ENCODE measurements at places on chromosomes 7 and 10. TPM values are rescaled to one million over a fixed set of nuclear protein-coding genes. Genes with fewer than 3 reads are reported as not detected.
A peak's percentile ranks its signal among the peaks of the same experiment; 100 is the strongest.

MRC1 gene
- 0.37 TPM for total RNA-seq

GRCh38 chr7:130954918-130955564 is 221.0 kb upstream of the KLF14 start:
- no peak for DNase-seq

DNA sequence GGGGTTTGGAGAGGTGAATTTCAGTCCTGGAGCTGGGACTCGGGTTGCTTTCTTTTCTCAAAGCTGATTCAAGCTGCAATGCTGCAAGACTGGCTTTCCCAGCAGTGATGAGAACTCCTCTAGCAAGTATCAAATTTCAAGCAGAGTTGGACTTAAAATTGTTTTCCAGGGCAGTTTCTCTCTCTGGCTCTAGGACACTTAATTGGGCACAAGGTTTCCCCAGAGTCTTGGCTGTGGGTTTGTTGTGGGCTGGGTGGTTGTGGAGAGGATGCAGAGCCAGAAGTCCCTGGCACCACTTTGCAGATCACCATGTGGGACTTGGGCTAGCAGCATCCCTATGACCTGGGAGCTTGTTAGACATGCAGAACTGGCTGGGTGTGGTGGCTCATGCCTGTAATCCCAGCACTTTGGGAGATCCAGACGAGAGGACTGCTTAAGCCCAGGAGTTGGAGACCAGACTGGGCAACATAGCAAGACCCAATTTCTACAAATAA is 16.8 kb downstream of the AKR1B15 start:
- DNase-seq, result no peak

GRCh38 chr7:44279286-44279685 is 46.1 kb downstream of the CAMK2B start:
- no peak for DNase-seq

NKX1-2 gene
- total RNA-seq, result 3.4 TPM

GRCh38 chr10:33388785-33389184 is 54.3 kb upstream of the NRP1 start:
- no peak for DNase-seq

ADK gene
- total RNA-seq, result 55.0 TPM

DNA sequence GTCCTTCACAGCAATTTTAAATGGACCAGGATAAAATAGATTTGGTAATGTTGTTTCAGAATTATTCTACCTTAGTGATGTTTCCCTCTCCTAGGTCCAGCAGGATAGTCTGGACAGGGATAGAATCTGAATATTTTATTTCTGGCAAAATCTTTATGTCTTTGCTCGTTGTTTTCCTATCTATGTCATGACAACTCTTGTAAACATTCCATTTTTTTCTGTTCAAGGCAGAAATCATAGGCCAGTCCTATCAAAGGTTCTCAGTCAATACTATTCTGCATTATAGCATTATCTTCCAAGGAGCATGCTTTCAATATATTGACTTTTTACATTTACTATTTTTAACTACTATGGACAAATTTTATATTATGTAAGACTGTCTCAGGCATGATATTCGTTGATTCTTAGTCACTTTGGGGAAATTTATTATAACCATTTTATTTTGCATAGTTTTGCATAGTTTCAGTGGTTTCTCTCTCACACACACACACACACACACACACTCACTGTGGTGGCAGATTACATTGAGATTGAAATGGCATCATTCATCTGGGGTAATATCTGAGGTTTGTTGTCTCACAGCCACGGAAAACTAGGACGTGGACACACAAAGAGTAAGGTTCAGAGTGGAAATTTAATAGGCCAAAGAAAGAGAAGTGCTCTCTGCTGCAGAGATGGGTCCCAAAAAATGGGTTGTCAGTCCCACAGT is 17.2 kb downstream of the TAS2R60 start:
- DNase-seq, result no peak

DNA sequence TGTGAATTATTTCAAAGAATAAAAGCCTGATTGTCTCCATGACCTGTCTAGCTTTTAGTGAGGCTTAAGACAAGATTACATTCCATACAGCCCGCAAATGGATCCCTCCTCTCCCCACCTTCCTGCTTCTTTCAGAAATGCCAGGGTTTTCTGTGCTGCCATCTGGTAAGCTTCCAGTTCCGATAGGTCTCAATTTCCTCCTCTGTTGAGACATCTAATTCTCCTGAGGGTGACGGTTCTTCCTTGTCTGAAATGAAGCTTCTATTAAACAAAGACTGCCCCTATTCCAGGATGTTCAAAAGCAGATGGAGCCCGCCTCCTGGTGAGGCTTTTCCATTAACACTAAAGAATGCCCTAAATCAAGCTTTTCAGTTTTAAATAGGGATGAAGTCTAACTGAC is 295.6 kb downstream of the PTPRN2 start:
- no peak for DNase-seq

DNA sequence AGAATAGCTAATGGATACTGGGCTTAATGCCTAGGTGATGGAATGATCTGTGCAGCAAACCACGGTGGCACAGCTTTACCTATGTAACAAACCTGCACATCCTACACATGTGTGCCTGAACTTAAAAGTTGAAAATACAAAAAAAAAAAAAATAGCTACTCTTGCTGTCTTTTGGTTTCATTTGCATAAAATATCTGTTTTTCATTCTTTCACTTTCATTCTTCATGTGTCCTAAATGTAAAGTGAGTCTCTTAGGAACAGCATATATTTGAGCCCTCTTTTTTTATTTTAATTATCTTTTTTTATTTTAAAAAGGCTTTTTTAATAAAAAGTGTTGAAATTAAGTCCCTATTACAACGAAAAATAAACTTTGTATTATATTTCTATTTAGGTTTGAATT is 836.1 kb upstream of the KCND2 start:
- DNase-seq, result no peak

DNA sequence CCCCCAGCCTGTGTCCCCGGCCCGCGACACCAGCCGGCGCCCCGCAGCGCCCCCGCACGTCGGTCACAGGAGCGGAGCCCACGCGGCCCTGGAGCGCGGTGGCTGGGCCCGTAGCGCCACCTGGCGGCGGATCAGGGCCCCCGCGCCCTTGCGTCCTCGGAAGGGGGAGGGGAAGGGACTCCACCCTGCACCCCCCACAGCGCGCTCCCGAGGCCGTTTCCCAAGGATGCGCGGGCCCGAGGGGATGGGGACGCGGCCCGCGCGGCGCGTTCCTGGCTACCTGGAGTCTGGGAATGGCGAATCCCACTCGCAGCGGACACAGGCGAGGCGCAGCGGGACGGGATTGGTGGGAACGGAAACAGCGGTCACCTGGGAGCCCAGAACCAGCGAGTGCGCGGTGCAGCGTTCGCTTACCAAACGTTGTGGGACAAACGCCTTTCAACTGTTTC is 23.8 kb upstream of the MKI67 start:
- peak; percentile 53 for DNase-seq

DNA sequence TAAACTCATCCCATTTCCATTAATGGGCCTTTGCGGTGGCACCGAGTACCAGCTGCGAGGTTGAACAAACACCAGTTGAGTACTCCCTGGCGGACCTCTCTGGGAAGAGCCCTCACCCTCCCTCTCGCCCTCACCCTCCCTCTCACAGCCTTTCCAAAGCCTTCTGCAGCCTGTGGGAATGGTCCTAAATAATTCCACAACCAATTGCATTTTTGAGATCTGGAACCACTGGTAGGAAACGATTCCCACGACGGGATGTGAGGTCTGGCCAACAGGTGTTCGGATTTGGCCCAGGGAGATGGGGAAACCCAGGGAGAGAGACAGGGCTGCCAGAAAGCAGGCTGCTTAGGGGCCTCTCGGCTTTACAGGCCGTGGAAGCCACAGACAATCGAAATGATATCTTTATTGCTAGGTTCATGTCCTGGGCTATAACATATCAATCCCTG is 5.3 kb downstream of the PTF1A start:
- DNase-seq, result no peak

All from HCT116 (cell line).